ENCODE measurements at places on chromosomes 16 and 17. TPM values are rescaled to one million over a fixed set of nuclear protein-coding genes. Genes with fewer than 3 reads are reported as not detected.

The AIPL1 gene
- total RNA-seq, result not detected

The SOX15 gene
- total RNA-seq, result 0.12 TPM

The SOX9 gene
- total RNA-seq, result 2.9 TPM

The ENPP7 gene
- not detected for total RNA-seq

The LRRC37A gene
- 2.1 TPM for total RNA-seq

Data from uterine smooth muscle cell (primary cell).